CD4-positive, alpha-beta T cell treated with Interleukin-4 for 1 hour (primary cell): ENCODE measurements at places on chromosomes 13 and 19.

DNA sequence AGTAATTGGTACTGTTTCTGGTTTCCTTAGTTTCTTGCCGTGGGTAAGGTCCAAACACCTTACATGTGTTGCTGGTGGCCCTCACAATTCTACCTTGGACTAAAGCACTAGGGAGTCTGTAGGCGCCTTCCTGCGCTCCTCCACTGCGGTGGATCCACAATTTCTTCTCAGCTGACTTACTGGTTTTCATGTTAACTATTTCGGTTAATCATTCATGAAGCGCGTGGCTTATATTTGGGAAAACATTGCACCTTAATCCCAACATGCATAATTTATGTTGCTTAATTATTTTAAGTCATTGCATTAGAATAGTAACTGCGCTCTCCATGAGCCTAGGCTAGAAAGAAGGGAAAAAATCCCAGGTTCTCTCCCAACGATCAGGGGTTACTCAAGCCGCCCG lies 37.7 kb downstream of the ARHGEF7 start:
- DNase-seq, result no peak

- no peak for DNase-seq
Measured at GRCh38 chr19:23183251-23183650, 66.4 kb downstream of the ZNF730 start.

GRCh38 chr19:46449228-46449627 lies 20.5 kb upstream of the PNMA8C start:
- DNase-seq, result no peak

DNA sequence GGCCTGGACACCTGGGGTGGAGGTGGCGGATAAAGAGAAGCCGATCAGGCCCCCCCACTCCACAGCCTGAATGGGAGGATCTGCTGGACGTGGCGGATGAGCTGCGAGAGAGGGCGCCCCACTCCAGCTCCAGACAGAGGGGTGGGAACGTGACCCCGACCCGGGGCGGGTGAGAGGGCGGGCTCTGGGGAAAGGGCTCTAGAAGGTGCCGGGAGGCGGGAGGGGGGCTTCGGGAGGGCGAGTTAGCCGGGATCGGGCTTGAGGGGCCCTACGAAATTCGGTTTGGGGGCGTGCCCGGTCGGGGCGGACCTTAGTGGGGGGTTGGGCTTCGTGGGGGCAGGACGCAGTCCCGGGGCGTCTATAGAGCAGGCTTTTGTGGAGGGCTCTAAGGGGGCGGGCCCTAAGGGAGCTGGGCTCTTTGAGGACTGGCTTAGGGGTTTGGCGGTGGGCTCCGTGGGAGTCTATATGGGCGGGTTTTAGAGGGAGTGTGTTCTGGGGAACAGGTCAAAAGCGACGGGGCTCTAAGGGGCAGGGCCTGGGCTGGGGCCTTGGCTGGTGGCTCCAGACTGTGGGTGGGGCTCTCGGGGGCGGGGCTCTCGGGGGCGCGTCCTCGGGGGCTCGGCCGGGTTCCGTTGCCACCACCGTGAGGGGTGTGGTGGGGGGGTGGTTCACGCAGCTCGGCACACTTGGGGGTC lies 4.1 kb upstream of the NANOS3 start:
- peak; percentile 34 for DNase-seq

GRCh38 chr19:50556282-50557008 lies 11.8 kb downstream of the LRRC4B start:
- peak; percentile 66 for DNase-seq

GRCh38 chr19:54572696-54573311 lies 786 bp upstream of the LILRA2 start:
- no peak for DNase-seq

- no peak for DNase-seq
Measured at GRCh38 chr19:10567656-10568055, 1.1 kb downstream of the CDKN2D start.

DNA sequence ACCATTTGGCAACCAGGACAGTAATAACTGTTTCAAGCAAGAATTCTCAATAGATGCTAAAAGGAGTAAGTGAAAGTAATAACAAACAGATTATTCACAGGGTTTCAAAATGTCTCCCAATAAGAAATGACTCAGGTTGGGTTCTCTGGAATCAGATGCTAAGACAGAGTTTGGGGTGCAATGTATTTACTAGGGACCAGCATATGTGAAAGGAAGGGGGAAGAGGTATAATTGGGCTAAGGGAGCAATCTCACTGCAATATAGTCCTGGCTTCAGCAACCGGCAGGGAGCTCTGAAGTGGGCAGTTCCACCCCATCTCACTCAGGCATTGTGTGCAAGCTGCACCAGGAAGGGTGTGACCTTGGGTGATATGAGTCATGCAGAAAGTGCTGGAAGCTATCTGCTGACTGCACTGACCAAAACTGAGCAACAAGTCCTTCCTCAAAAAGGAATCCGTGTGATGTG lies 23.4 kb downstream of the ZDHHC20 start:
- peak; percentile 79 for DNase-seq
